ENCODE measurements at places on chromosomes 6 and 20. TPM values are rescaled to one million over a fixed set of nuclear protein-coding genes. Genes with fewer than 3 reads are reported as not detected.

DNA sequence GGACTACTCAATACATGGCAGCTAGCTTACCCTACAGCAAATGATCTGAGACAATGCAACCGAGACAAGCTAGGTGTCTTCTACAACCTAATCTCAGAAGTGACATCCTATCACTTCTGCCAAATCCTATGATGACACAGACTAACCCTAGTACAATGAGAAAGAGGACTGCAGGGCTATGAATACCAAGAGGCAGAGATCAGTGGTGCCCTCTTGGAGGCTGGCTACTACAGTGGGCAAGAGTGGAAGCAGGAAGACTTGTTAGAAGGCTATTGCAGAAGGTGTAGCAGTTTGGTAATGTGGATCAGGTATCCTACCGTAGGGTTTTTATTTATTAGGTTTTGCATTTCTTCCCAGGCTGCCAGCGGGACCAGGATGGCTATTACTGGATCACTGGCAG is 30.3 kb downstream of the GSS start:
- DNase-seq = no peak

DNA sequence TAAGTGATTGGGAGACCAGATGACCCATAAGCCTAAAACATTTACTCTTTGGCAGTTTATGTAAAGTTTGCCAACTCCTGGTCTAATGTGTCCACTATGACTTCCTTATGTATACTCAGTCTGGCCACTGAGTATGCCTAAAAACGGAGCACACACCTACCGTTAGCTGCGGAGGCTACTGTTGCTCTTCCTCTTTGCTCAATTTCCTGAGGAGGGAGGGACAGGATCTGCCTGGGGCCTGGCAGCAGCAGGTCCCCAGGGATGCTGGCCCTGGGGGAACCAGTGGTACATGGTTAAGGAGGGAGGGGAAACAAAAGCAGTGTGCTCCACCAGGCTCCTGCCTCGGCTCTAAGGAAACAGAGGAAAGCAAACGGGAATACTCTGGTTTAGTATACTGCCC is 113.5 kb downstream of the CDYL start:
- no peak for DNase-seq

DNA sequence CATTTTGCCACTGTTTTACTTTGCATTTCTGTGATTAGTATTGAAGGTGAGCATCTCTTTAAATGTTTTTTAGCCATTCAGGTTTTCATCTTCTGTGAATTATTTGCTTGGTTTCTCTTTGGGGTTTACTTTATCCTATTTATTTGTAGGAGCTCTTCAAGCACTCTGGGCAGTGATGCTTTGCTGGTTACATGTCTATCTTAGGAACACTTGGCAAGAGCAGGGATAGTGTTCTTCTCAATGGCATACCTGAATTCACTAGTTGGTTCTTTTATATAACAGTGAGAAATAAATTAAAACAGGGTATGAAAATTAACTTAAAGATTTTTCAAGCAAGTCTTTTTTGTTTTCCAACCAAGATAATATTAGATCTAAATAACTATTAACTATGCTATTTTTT is 119.7 kb upstream of the BACH2 start:
- DNase-seq = no peak

- DNase-seq = no peak
Measured at GRCh38 chr6:31035862-31036497, 25.7 kb downstream of the MUC22 start.

DNA sequence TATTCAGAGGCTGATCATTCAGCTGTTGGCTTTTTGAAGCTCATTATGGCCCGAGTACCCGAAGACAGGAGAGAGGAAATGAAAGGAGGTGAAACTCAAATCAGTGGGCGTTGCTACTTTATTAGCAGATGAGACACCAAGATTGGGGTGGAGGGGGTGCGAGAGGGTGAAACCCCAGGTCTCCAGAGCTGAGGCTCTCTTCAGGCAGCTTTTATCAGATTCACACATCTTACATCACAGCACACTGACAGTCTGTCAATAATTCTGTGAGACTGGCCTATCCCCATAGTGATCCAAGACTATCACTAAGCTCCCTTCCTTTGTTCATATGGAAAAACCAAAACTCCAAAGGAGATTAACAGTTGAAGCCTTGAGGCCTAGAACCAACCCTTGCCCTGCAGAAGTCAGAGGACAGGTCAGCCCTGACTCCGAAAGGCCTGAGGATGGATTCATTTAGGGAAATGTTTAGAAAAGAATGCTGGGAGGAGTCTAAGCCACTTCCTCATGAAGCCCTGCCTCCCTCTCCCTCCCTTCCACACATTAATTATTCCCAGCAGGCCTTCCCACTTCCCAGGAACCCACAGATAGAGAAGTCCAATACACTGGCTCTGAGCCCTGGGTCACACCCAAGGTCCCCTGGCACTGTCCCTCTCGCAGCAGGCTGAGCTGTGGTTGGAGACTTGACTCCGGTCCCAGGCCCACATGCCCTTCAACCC is 23.2 kb downstream of the TRERF1 start:
- no peak for DNase-seq

- no peak for DNase-seq
Measured at GRCh38 chr20:13510837-13511488, 127.8 kb downstream of the TASP1 start.

- DNase-seq = no peak
Measured at GRCh38 chr6:114638341-114638740, 295.5 kb upstream of the HS3ST5 start.

- DNase-seq = no peak
Measured at GRCh38 chr6:141403827-141404226, 728.9 kb upstream of the GJE1 start.

GRCh38 chr6:129029778-129030177 is 146.8 kb downstream of the LAMA2 start:
- no peak for DNase-seq

DNA sequence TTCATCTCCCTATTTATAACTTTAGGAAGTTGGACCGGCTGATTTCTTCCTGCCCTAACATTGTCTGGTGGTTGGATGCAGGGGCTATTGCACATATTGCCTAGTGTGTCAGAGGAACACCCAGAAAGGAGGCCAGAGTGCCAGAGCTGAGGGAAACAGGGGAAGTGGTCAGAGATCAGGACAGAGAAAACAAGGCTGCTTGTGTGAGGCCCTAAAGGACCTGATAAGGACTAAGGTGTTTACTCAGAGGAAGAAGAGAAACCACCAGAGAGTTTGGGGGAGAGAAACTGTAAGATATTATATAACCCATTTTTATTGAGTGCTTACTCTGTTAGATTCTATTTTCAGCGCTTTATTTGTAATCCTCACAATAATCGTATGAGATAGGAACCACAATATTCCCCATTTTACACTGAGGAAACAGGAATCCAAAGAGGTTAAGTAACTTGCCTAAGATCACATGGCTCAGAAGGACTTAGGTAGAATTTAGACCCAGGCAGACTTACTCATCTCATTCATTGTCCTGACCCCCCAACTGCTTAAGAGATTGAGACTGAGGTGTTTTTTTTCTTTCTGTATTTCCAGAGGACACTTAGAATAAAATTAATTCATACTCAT is 54.0 kb upstream of the REV3L start:
- DNase-seq = no peak

Gene PI3
- 0.48 TPM for polyA plus RNA-seq

Gene BPI
- polyA plus RNA-seq = 6.3 TPM

Measured in left renal pelvis (tissue), 4 donors.